ENCODE measurements at places on chromosomes 7 and 10. TPM values are rescaled to one million over a fixed set of nuclear protein-coding genes. Genes with fewer than 3 reads are reported as not detected.

HGF gene
- 1.2 TPM for polyA plus RNA-seq

- DNase-seq = no peak
Measured at GRCh38 chr7:2894118-2894940, 50.2 kb upstream of the GNA12 start.

GRCh38 chr7:35758421-35758820 lies 42.4 kb upstream of the SEPTIN7 start:
- DNase-seq = no peak

GRCh38 chr7:94396037-94396431 lies 1.3 kb downstream of the COL1A2 start:
- no peak for DNase-seq

DNA sequence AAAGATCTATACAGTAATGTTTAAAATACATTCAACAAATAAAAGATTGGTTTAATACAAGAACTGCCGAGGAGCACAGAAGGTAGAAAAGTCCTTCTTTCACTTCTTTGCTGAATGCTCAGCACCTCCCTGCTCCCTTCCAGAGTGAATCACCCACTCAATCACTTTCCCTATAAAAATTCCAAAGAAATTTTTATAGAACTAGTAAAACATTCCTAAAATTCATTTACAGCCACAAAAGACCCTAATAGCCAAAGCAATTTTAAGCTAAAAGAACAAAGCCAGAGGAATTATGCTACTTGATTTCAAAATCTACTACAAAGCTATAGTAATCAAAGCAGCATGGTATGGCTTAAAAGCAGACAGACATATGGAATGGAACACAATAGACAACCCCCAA lies 320.9 kb downstream of the PCLO start:
- no peak for DNase-seq

- no peak for DNase-seq
Measured at GRCh38 chr7:107474104-107474521, 4.3 kb downstream of the GPR22 start.

DNA sequence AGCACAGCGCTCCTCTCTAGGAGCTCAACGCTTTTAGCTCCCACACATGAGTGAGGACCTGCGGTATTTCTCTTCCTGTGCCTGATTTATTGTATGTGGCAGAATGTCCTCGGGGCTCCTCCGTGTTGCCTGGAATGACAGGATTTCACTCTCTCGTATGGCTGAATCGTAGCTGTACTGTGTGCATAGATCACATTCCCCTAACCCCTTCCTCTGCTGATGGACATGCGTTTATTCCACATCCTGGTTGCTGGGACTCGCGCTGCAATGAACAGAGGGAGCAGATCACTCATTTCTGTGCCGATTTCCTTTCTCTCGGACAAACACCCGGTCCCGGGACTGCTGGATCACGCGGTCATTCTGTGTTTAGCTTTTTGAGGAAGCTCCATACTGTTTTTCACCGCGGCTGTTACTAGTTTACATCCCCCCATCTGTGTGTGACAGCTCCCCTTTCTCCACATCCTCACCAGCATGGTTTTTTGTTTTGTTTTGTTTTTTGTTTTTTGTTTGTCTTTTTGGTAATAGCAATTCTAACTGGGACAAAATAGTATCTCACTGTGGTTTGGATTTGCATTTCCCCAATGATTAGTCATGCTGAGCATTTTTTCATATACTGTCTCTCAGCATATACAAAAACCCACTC lies 76.3 kb downstream of the FOXL3 start:
- DNase-seq = no peak

DNA sequence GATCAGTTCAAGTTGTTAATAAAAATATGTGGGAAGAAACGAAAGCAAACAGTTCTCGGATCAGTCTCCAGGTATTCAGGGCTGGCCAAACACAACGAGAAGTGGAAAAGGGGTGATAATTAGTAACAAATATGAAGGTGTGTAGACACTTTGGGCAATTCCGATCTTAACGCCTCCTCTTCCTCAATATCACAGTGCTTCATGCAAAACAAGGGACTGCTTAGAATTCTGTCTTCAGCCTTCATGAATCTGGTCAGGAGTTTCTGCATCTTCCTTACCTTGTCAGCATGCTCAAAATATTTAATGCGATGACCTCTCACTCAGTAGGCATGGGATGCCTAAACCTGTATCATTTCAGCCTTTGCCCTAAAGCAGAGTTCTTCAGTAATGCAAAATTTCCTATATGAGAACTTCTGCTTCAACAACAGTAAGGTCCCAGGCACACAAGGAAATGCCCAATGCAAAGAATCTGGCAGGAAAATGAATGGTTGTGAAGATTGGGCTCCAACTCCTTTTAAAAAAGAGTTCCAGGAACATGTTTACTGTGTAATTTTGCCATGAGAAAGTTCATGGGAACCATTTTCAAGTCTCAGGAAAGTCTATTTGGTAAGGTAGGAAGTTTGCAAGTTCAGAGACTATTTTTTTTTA lies 23.4 kb upstream of the VAX1 start:
- peak; percentile 37 for DNase-seq

All from brain (organoid and tissue), 16 donors.